ENCODE measurements at places on chromosomes 3 and 15.

DNA sequence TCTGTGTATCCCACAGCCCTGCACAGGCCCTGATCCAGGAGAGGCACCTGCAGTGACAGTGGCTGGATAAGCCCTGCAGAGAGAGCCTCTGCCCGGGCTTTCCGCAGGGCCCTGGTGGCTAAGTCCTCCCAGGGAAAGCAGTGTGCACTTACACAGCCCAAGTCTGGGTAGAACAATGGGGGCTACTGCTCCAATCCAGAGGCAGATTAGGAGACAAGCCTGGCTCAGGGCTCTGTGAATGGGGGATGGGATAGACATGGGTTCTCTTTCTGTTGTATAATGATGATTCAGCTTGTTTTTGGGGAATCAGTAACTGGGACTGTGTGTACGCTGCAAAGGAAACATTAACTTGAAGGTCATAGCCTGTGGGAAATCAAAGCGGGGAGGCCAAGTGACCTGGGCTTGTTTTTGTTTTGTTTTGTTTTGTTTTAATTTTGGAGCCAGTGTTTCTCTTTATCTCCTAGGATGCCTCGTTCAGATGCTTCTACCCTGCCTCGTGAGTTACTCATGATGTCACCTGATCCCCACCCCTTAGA is 4.1 kb upstream of the ALDH1L1 start:
- DNase-seq = no peak

- DNase-seq = peak; percentile 56
These were observed 27.3 kb upstream of the PARL start for GRCh38 chr3:183911763-183912506.

DNA sequence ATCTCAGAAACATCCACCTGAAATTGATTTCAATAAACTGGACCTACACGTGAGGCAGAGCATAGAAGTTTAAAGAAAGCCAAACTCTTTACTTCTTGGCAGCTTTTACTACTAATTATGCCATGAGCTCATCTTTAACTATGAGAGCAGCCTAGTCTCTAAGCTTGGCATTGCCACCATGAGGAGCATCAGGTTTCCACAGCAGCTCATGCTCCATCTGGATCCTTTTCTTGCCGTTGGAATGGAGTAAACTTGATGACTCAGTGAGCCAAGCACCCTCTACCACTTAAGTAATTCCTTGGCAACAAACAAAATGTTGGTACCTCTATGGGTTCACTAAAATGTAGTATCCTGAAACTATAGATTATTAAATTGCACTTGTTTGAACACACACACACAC is 583.2 kb downstream of the EPHA3 start:
- DNase-seq = no peak

DNA sequence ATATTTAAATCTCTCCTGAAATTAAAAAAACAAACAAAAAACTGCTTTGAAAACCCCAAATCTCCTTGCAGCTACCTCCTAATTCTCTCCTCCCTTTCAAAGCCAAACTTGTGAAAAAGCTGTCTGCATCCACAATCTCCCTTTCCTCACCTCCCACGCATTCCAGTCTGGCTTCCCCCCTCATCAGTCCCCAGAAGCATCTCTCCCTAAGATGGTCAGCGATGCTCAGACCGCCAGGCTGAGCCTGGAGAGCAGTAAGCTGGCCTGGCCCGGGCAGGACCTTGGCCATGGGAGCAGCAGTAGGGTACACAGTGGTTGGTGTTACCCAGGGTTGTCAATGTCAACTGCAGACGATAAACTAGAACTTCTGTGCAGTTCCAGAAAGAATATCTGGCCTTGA is 32.9 kb upstream of the BLM start:
- DNase-seq = no peak

- DNase-seq = no peak
These were observed 69.2 kb upstream of the MFGE8 start for GRCh38 chr15:88982304-88982945.

GRCh38 chr3:69411346-69411745 is 25.5 kb upstream of the FRMD4B start:
- DNase-seq = no peak

DNA sequence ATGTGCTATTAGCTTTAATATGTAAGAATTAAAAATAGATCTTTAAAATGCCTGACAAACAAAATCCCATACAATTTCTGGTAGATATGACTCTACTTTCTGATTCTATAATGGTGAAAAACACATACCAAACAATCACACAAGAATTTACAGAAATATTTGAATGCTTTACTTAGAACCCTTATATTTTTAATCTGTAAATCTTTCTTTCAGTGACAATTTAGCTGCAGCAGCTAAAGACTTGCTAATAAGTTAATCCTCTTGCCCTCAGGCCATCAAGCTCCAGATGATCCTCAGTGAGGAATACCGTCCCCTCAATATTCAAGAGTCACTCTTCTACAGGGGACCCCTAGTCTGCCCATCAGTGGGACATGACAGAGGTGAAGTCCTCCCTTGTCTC is 55.6 kb downstream of the C3orf80 start:
- DNase-seq = no peak

GRCh38 chr3:193795062-193795690 is 202.2 kb downstream of the OPA1 start:
- DNase-seq = no peak

GRCh38 chr15:83249030-83249343 is 35.5 kb downstream of the BNC1 start:
- no peak for DNase-seq

DNA sequence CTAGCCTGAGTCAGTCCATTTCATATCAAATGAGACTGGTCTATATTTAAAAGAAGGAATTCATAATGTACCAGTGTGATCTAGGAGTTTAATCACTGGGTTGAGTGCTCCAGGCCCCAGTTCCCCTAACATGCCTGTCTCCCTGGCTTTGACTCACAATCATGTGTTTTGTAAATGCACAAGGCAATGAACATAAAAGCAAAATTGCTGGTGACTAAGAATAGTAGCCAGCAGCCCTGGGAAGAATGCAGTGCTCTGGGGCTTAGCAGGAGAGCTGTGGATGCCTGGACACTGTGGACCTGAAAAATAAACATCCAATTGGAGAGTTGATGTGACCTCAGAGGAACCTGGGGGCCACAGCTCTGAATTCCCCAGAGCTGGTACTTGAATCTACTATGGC is 50.3 kb downstream of the SYNPR start:
- no peak for DNase-seq

DNA sequence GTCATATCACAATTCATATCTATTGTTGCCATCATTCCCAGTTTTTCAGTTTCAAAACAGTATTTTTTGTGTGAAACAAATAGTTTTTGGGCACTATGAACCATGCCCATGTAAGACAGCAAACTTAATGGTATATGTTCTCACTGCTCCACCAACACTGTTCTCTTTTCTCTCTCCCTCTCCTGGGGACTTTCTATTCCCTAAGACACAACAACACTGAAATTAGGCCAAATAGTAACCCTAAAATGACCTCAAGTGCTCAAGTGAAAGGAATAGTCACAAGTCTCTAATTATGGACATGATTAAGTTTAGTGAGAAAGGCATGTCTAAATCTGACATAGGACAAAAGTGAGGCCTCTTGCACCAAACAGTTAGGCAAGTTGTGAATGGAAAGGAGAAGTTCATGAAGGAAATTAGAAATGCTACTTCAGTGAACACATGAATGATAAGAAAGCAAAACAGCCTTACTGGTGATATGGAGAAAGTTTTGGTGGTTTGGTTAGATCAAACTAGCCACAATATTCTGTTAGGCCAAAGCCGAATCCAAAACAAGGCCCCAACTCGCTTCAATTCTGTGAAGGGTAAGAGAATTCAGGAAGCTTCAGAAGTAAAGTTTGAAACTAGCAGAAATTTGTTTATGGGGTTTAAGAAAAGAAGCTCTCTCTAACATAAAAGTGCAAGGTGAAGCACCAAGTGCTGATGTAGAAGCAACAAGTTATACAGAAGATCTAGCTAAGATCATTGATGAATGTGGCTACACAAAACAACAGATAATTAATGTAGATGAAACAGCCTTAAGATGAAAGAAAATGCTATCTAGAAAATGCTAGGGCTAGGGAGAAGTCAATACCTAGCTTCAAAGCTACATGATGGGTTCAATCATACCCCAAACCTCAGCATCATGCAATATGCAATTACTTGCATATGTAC is 104.2 kb downstream of the CBLB start:
- DNase-seq = no peak

DNA sequence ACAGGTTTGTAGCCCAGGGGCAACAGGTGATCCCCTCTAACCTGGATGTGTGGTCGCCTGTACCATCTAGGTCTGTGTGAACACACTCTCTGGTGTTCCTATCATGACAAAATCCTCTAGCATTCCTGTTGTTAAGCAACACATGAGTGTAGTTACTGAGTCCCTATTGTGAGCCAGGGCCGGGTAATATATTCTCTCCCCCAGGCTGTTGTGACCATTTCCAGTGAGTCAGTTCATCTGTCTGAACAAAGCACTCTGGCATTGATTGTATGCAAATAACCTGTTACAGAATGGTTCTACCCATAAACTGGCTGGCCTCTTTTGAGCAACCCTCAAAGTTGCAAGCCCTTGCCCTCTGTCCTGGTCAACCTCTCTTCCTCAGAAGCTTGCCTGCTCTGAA is 2.6 kb upstream of the FLNB start:
- DNase-seq = no peak

GRCh38 chr3:152268555-152269055 is at the start of gene MBNL1:
MBNL1 (plus strand) TSS chr3:152268929; CDS start chr3:152300194, 31,265 bp downstream.
- peak; percentile 57 for DNase-seq

GRCh38 chr3:52683611-52684010 is 2.1 kb downstream of the PBRM1 start:
- no peak for DNase-seq

- DNase-seq = no peak
These were observed 8.2 kb upstream of the NMD3 start for GRCh38 chr3:161212906-161213305.

- no peak for DNase-seq
These were observed 14.1 kb upstream of the MYH15 start for GRCh38 chr3:108524537-108524936.

GRCh38 chr3:130316169-130316568 is 29.3 kb upstream of the COL6A5 start:
- DNase-seq = no peak

GRCh38 chr3:55000546-55000945 is 72.7 kb upstream of the LRTM1 start:
- DNase-seq = no peak

DNA sequence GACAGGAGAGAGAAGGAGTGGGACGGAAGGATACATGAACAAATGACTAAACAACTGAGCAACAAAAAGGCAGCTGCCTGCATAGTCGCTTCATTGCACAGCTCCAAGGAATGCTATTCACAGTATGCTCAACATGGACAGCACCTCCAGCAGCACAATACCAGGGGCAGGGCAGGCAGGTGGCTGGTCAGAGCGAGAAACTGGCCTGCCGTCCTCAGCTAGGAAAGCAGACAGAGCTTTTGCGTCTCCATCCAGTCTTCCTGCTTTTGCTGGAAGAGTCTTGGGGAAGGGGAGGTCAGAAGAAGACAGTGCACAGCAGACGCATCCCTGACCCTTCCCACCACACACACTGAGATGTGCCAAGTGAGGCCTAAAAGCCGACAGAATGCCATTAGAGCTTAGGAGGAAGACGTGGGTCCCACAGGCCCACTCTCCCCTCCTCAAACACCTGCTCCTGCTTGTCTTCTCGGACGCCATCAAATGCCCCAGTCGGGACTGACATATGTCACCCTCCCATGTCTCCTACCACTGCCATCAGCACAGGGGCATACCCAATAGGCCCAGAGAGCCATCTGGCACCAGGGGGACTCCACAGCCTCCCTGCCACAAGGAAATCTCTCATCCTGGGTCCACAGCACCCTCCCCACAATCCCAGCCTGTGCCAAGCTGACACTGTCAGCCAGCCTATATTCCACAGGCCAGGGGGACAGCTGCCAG is 3.9 kb downstream of the RAB6B start:
- no peak for DNase-seq

GRCh38 chr3:164332831-164333802 is 745.2 kb downstream of the SI start:
- no peak for DNase-seq

- no peak for DNase-seq
These were observed 19.5 kb upstream of the HRH1 start for GRCh38 chr3:11134794-11135193.

GRCh38 chr3:6526321-6526720 is 334.6 kb upstream of the GRM7 start:
- DNase-seq = no peak

DNA sequence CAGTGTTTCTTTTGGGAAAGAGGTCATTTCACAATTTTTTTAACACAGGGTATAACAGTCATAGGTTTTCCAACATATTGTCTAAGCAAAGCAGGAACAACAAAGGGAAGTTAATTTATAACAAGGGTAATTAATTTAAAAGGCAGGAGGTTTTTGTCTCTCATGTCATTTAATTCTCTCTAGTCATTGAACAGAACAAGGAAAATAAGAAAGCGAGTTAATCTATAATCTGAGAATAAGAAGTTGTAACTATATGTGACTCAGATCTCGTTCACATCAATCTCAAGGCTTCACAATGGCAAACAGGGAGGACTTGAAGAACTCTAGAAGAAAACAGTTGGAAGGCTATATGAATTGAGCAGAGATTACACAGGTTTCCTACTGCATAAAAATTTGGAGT is 579.8 kb upstream of the CCDC54 start:
- no peak for DNase-seq

GRCh38 chr3:65893631-65894030 is 145.1 kb downstream of the MAGI1 start:
- DNase-seq = no peak

- DNase-seq = no peak
These were observed 49.2 kb downstream of the LSM3 start for GRCh38 chr3:14227856-14228255.

GRCh38 chr15:81531109-81531592 is 157.1 kb upstream of the TMC3 start:
- no peak for DNase-seq

DNA sequence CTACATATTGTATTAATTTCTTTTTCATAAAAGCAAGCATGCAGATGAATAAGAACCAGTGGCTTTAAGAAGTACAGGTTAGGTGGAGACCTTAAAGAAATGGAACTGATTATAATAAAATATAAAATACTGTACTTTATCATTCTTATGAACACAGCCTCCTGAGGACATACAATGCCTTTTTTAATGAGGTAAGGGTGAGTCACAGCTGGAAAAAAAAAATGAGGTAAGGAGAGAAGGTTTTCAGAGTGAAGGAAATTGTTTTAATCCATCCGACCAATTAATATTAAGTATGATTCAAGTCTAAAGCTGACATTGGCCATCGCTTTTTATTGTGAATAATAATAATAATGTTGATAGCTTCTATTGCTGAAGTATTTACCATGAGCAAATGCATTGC is 170.3 kb upstream of the SOX2 start:
- no peak for DNase-seq
